ENCODE measurements at places on chromosomes 3 and 15.

DNA sequence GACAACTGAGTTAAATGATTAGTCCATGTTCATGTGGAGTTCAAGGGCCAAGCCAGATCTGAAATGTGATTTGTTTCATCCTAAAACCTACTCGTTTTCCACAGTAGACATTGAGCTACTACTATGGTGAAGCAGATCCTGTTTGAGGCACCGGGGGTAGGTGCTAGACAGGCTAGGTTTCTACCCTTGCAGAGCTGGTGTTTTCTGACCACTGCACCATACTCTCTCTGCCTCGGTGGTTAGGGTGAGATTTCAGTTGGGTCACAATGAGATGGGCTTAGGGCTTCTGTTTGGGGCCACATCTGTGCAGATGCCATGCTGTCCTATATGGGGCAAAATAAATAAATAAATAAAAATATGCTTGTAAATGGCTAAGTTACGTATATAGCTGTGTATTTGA lies 99.3 kb downstream of the OXNAD1 start:
- no peak for DNase-seq

DNA sequence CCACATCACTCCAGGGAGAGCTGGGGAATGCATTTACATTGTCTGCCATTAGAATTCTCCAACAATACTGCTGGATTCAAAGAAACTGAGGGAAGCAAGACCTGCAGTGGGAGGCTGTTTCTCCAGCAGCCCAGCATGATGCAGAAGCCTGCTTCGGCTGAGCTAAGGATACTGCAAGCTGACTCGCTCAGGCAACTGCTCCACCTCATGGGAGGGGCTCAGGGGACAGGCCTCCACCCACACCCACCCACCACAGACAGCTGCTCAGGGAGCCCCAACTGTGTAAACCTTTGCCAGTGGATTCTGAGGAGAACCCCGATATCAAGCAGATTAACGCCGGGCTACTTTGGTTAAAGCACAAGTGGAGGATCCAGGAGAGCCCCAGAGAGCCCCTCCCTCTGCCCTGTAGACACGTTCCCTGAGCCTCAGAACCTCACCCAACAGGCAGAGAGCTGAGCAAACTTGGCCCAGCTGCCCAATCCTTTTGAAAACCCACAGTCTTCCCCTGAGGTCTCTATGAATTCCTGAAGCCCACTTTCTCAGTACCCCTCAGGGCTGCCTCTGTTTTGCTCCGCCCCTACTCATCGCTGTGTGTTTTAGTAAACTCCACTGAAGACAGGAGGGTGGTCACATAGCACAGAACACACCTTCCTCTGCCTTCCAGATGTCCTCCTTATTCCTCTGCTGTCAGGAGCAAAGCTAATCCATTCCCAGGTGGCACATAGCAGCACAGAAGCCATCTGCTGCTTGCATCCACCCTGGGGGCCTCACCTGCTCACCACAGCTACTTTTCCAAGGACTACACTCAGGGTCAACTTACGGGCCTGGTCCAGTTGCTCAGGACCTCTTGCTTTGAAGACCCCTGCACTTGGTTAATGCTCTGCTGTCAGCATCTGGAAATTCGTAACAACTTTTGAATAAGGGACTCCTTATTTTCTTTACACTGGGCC lies 269.0 kb downstream of the ABHD5 start:
- DNase-seq = no peak

- no peak for DNase-seq
Observed at GRCh38 chr3:31408720-31409119, 124.0 kb upstream of the STT3B start.

DNA sequence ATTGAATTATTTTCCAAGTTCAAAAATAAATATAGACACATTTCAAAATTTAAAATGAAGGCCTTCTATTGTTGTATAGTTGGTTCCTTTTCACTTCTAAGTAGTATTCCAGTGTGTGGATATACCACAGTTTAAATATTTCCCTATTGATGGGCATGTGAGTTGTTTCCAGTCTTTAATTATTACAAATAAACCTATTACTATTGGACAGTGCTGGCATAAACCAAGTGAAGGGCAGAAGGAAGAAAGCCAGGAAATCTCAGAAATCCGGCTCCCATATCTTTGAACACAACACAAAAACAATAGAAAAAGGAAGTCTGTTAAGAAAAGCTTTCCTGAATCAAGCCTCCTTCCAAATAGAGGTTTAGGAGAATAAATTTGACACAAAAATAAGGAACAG lies 26.1 kb downstream of the GOLGB1 start:
- DNase-seq = no peak

All from stimulated activated CD4-positive, alpha-beta T cell treated with anti-CD3 and anti-CD28 coated beads, Interleukin-2, amount 100 ng/mL, for 24 hours (primary cell).